Activated effector memory CD4-positive, alpha-beta T cell treated with Interleukin-2 at 50 U/mL for 16 hours (primary cell): ENCODE measurements at places on chromosomes 5 and 9.

- DNase-seq, result no peak
Observed at GRCh38 chr5:73411936-73412596, 36.5 kb downstream of the FOXD1 start.

DNA sequence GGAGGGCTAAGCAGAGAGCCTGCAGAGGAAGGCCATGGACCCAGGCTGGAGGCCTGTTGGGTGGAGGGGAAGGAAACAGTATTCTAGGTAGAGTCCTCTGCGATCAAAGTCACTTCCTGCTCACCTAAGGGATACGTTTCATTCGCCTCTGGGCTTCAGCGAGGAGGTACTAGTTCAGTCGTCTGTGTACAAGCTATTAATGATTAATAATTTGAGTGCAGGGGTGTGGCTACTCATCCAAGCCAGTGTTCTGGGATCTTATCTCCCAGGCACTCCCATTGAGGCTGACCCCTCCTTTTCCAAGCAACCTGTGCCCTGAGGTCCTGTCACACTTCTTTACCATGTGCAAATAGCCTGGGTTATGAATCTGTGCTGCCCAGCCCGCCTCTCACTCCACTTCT, 25.2 kb downstream of the RALGPS1 start:
- DNase-seq, result no peak

DNA sequence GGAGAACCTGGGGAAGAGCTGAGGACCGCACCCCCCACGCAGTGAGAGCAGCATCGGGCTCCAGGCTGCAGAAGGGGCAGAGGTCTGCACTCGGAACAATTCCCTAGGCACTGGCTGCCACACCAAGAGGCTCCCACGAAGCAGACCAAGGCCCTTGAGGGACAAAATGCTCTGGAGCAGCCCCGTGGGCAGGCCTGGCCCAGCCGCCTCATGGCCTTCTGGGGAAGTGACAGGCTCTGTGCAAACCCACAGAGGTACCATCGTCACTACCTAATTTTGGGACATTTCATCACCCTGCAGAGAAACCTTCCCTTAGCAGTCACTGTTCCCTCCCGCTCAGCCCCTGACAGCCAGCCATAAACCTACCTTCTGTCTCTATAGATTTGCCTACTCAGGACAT, 15.9 kb downstream of the FBXW5 start:
- no peak for DNase-seq

DNA sequence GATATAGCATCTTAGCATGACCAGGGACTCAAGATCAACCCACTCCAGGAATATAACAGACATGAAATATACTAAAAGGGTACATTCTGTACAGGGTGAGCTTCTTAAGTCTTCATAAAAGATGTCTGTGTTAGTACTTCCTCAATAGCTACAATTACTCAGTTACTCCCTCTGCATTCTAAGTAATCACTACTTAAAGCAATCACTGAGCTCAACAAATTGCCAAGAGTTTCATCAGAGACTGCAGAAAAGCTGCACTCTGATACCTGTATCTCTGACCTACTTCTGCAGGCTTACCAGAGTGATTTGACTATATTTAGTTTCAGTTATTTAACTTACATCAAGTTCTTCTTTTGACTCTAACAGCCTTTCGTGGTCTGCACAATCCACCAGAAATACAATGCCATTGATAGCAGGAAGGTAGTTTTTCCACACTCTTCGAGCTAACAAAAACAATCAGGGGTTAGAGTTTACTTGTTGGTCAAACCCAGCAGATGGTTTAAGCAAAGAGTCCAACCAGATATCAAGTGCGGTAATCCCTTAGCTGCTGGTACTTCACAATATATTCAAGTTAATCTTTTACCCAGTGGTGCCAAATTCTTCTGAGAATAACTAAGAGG, 23.3 kb downstream of the SAR1B start:
- no peak for DNase-seq

- DNase-seq, result no peak
Observed at GRCh38 chr5:95731571-95732554, 727 bp downstream of the RHOBTB3 start.

DNA sequence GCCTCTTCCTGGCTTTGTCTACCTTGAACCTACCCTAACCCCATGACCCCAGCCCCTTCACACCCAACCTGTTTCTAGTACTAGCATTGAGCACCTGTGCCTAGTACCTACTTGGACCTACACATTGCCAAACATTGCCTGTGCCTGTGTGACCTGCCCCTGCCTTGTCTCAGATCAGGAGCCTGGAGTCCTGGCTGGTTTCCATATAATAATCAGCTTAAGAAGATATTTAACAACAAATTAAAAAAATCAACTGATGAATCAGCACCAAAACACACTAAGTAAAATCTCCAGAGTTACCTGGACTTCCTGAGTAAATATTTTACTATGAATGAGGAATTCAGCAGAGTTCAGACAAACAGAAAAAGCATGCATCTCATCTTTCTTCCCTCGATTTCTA, 17.7 kb downstream of the LPAR1 start:
- DNase-seq, result no peak

DNA sequence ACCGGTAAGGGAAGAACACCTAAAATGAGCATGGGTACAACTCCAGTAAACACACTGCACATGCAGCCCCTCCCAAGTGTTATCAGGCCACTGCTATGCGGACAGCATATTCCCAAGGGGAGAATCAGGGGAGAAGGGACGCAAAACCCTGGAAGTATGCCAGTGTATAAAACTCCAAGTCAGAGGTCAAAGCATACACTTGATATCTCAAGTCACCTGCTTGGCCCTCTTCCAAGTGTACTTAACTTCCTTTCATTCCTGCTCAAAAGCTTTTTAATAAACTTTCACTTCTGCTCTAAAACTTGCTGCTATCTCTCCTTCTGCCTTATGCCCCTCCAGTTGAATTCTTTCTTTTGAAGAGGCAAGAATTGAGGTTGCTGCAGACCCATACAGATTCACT, 408.1 kb downstream of the HTR1A start:
- DNase-seq, result no peak

- no peak for DNase-seq
Observed at GRCh38 chr5:96199713-96200183, 233.3 kb downstream of the PCSK1 start.

DNA sequence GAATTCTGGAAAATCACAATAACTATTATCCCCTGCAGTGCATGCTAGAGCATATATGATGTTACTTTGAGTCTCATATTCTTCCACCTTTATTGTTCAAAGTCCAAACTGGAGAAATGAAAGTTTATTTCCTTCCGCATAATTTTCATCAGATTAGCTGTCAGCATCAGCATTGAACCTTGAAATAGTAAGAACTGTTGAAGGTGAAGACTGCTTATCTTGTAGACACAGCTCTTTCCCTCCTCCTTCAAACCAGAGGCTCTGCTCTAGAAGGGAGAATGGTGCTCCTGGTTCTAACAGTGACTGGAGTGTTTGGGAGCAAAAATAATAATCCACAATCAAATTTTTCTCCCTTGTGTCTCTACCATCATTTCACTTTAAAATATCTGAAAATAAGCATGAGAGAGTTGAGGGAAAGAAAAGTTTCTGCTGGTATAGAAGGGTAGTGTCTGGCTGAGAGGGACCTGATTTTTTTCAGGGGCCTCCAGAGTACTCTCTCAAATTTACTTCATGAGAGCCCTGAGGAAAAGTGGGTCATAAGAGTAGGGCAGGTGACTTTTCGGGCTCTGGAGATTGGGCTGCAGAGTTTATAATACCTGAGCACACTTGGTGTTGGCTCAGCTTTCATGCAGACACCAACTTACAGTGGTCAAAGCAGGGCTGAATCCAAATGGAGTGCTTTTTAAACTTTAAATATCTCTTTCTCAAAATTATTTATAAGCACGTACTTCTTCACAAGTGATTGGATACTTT, 170.4 kb downstream of the ZDHHC21 start:
- no peak for DNase-seq

GRCh38 chr5:147177125-147177840, 57.5 kb upstream of the STK32A start:
- DNase-seq, result no peak

DNA sequence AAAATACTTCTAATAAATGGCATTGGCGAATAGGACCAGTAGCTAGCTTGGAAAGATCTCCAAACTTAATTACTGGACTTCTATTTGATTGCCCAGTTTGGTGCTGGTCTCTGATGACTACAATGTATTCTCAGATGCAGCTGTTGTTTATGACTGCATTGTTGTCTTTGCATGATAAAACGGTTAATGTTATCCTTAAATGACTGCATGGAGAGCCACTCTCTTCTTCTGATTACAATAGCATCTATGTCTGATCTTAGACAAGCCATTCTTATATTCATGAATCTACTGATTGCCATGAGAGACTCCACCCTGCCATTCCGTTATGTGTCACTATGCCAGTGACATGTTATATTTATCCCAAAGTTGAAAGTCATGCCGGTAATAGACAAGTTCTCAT, 42.9 kb upstream of the ERBIN start:
- no peak for DNase-seq

DNA sequence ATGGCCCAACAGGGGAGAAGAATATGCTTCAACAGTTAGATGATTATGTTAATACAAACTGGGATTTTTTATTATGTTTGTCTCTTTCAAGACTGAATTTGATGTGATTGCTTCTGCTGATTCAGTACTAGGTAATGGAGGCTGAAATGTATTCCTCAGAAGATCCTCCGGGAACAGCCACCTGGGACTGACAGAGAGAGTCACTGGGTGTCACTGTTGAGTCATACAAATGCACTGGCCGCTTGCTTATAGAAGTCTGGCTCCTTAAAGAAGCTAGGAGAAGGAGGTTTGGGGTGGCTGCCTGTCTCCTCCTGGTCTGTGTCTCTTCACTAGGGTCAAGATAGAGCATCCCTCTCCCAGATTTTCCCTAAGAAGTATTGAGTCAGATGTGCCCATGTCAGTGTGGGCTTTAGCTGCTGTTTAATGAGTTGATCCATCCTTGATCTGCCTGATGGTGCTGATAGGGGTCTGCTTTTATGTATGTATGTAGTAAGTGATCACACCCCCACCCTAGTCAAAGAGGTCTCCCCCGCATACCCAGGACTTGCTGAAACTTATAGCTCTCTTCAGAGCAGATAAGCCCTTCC, 773.4 kb downstream of the BRINP1 start:
- no peak for DNase-seq

GRCh38 chr9:114233491-114234185, 78.3 kb downstream of the COL27A1 start:
- no peak for DNase-seq

- DNase-seq, result no peak
Observed at GRCh38 chr5:62779010-62779422, 200.4 kb downstream of the LRRC70 start.

DNA sequence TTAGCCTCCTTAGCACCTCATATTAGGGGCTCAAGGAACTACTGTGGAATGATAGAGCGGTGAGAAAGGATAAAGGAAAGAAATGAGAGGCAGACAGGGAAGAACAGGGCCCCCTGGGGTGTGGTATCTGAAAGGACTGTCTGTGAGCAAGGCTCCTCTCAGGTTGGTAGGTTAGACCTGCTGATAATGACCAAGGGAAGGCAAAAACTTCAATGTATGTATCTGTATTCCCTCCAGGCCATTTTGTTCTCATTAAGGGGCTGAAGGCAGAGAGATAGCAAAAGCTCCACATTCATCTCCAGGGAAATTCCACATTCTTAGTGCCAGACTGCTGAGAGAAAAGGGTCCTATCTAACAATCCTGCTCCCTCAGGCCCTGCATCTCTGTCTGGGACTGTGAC, 28.6 kb downstream of the TRIM32 start:
- no peak for DNase-seq

- no peak for DNase-seq
Observed at GRCh38 chr5:180135128-180135955, 63.8 kb upstream of the RNF130 start.

- no peak for DNase-seq
Observed at GRCh38 chr9:115032296-115032695, 85.7 kb downstream of the TNC start.

GRCh38 chr9:21854119-21854518, 51.7 kb downstream of the MTAP start:
- no peak for DNase-seq

GRCh38 chr9:34089311-34089710, 37.2 kb downstream of the DCAF12 start:
- no peak for DNase-seq

- DNase-seq, result no peak
Observed at GRCh38 chr5:107285772-107286171, 385.0 kb downstream of the EFNA5 start.

DNA sequence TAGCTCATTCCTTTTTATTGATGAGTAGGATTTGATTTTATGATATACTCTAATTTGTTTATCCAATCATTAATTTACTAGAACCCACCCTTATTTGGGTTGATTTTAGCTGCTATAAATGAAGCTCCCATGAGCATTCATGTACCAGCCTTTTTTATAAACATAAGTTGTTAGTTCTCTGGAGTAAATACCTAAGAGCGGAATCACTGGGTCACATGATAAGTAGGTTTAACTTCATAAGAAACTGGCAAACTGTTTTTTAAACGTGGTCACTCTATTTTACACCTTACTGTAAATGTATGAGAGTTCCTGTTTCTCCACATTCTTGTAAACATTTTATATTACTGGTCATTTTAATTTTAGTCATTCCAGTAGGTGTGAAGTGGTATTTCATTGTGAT, 364.6 kb downstream of the NPR3 start:
- DNase-seq, result no peak

- DNase-seq, result no peak
Observed at GRCh38 chr9:87336407-87336806, 161.3 kb upstream of the DAPK1 start.
